Stimulated activated CD4-positive, alpha-beta T cell treated with anti-CD3 and anti-CD28 coated beads, Interleukin-1b, Interleukin-23, amount 100 ng/mL, for 24 hours (primary cell): ENCODE measurements at places on chromosomes 2 and 18.

DNA sequence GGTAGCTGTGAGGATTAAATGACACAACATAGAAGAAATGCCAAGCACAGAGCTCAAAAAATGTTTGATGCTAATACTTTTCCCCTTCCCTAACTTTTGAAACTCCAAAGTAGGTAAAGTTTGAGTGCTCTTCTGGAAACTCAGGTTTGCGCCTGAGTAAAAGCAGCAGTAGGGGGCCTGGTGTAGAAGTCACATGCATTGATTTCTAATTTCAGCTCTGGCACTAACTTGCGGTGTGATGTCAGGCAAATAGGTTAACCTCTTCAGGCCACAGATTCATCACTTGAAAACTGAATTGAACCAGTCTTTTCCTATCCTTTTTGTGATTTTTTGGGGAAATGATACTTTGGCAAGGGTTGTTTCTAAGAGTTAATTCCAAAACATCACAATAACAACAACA is 27.2 kb downstream of the LHCGR start:
- no peak for DNase-seq

DNA sequence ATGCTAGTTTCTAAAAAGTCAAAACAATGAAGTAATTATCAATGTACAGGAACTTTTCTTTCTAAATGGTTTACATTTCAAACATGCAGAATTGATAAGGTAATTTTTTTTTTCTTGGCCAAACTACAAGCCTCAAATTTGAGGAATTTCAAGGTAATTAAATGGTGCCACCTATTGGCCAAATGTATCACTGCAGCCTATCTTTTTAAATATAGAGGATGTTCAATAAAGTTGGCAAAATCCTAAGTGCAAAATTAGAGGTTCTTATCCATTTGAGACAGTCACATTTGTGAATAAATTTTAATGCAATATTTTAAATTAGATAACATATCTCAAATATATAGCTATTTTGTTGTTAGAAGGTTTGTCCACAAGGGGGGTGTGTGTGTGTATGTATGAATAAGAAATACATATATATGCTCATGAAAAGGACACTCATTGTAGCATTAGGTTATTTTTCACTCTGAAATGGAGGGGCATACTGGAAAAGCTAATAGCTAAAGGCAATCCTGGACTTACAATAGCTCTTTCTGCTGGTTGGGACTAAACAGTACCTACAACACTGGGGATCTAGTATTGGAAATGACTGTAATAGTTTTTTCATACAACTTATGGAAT is 26.2 kb downstream of the MMADHC start:
- DNase-seq = peak; percentile 32

- DNase-seq = no peak
Measured at GRCh38 chr2:127175751-127176354, 44.2 kb downstream of the CYP27C1 start.

DNA sequence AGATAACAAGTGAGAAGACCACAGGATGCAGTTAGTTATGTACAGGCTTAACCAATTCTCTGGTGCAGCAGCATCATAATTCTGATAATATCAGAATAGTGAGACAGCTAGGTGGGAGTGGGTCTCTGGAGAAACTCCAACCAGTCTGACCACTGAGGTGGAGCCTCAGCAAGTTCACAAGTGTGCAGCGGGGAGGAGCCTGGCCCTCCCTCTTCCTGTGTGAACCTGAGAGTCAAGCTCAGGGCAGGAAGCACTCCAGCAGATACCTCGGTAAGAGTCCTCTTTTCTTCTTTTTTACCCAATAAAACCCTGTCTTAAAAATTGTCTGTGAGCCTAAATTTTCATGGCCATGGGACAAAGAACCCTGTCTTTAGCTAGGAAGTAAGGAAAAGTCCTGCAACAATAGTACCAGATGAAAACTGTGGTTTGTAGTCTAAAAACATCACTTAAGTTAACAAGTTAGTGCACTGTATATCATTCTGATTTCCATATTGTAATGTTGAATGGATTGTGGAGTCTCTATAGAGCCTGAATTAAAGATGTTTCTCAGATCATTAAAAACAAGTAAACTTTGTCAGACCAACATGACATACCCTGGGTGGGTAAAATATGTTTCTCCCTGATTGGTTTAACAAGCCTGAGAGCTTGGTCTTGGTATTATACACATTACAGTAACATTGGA is 370.8 kb downstream of the TMEM182 start:
- DNase-seq = no peak

DNA sequence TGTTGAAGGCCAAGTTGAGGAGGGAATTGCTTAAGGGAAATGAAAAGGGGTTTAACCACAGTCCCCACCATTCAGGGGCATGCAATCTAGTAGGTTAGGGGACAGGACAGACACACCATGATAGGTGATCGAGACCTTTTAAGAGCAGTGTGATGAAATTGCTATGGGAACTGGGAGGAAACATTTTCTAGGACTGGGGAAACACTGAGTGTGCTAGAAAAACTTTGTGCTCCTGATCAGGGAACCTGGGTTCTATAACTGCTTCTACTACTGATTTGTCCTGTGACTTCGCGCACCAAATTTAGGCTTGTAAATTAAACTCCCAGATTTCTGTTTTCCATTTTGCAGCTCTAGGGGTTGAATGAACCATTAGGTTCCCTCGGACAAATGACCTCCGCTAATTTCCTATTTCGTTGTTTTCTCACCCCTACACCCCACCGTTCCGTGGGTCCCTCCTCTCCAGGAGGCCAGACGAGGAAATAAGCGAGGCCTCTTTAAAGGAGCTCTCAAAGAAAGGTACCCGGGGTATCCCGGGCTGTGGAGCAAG is 371 bp upstream of the LCLAT1 start:
- no peak for DNase-seq

DNA sequence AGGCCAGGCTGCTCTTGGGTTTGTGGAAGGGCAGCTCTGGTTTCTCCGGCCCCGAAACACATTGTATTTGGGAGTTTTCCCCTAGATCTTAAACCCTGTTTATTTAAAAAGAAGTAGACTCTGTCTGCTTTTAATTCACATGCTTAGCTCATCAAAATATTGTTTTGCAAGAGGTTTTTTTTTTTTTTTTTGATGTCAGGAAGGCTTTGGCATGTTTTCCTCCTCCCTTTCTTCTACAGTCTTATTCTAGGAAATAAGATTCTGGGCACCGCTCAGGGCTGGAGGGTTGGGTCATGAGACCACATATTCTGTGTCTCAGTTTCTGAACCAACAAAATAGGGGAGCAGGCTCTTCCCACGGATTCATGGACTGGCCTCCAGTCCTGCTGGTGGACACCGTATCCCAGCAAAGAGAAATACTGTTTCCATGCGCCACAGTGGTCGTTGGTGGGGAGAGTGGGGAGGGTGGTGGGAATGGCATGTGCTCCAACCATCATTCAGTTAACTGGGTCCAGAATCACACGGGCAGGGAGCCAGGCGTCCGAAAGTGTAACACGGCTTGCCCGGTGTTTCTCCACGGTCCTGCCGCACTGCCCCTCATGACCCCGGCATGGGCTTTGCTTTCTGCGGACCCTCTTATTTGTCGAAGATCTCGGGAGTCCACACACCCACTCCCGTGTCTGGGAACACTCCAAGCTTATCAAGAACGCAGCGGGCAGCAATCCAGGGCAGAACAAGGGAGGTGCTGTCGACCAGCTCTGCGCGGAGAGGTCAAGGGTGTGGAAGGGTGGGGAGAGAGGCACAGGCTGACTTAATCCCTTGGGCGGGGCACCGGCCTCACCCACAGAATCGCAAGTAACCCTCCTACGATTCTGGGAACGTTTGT is 176.7 kb downstream of the GLI2 start:
- DNase-seq = no peak
